ENCODE measurements at places on chromosomes 7 and 10. TPM values are rescaled to one million over a fixed set of nuclear protein-coding genes. Genes with fewer than 3 reads are reported as not detected.

DNA sequence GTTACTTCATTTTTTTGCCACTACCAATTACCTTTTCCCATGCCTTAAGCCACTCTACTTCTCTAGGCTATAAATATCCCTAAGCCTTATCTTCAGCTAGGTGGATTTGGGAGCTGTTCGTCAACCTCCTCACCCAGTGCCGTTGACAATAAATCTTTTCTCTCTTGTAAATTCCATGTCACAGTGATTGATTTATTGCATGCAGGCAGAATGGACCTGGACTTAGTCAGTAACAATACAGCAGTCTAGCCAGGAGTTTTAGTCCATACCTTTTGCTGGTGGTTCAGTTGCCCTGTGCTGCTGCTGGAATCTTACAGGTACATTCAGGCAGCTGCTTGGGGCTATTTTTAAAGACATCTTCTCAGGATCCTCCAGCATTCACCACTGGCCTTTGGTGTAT, 350.5 kb upstream of the NRG3 start:
- no peak for DNase-seq

GRCh38 chr7:92569137-92569536, 21.1 kb downstream of the FAM133B start:
- no peak for DNase-seq

DNA sequence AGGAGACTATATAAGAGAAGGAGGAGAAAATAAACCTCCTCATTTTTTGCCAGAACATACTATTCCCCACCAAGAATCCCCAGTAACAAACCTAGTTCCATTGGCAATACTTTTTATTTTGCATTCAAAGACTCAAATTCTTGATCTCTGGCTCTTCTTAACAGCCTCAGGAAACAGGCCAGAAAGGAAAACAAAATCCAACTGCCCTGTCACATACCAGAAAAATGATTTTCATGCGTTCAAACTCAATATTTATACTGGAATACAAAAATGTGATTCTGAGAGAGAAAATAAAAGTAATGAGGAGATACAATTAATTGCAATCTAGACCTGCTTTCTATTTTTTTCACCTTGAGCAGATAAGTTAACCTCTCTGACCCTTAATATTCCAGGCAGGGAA, 435.9 kb upstream of the AUTS2 start:
- no peak for DNase-seq

DNA sequence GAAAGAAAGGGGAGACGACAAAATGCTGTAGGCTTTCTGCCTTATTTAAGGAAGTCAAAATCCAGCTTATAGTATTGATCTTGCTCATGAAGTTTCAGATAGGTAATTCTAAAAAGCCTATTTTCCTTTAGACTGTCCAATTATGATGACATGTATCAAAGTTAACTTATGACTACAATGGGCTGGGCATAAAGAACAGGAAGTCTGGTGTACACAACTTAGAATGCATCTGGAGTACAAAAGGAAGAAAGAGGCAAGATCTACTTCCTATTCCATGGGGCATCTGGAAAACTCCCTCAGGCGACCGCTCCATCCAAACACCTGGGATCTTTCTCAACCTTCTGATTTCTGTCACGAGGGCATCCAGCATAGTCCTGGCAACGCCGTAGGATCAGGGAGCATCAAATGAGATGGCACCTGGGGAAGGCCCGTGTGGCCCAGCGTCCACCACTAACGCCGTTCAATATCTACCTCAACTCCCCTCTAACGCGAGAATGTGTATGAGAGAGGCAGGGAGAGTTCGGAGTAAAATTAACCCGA, 512 bp downstream of the FAM24B start:
- no peak for DNase-seq

DNA sequence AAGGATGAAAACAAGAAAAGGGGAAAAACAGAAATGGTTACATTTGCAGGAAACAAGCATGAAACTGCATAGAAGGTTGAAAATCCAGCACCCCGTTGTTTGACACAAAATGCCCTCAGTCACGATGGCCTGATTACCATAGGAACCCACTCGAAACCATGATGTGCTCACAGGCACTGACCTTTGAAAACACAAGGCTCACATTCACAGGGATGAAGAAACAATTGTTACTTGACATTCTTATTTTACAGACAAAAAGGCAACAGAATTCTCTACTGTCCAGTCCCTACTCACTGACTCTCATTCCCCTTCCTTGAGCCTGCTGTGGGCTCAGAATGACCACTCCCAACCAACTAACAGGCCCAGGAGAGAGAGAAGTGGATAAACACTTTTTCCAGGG, 131.4 kb upstream of the PDLIM1 start:
- DNase-seq: no peak

Gene MEST
- total RNA-seq: 6.8 TPM

Measured in lower leg skin (tissue), 4 donors.